Bronchial smooth muscle cell (primary cell): ENCODE measurements at places on chromosomes 3 and 15. TPM values are rescaled to one million over a fixed set of nuclear protein-coding genes. Genes with fewer than 3 reads are reported as not detected.

ZIC4 gene
- under 0.01 TPM in 1 of 2 replicates, not detected in the other for total RNA-seq

RGMA gene
- 1.1 and 1.9 TPM in 2 replicates for total RNA-seq

TRIM71 gene
- total RNA-seq, result not detected in 2 replicates

DUOXA2 gene
- total RNA-seq, result not detected in 2 replicates

ESYT3 gene
- total RNA-seq, result 0.16 TPM in 1 of 2 replicates, not detected in the other

IGF2BP2 gene
- 16.7 and 18.6 TPM in 2 replicates for total RNA-seq

PTX3 gene
- total RNA-seq, result 89.6 and 107 TPM in 2 replicates

WDR93 gene
- 0.09 and 0.16 TPM in 2 replicates for total RNA-seq

HDC gene
- not detected in 2 replicates for total RNA-seq

TMEM207 gene
- not detected in 2 replicates for total RNA-seq

TMEM42 gene
- 18.1 and 21.3 TPM in 2 replicates for total RNA-seq

ABHD5 gene
- 10.9 and 27.6 TPM in 2 replicates for total RNA-seq

RBM6 gene
- total RNA-seq, result 32.7 and 43.5 TPM in 2 replicates

SH2D7 gene
- total RNA-seq, result not detected in 2 replicates

CD47 gene
- total RNA-seq, result 75.8 and 86.5 TPM in 2 replicates

CAMP gene
- 0.26 TPM in 1 of 2 replicates, not detected in the other for total RNA-seq

C2CD4A gene
- total RNA-seq, result not detected in 2 replicates

NLGN1 gene
- total RNA-seq, result 1.9 and 2.9 TPM in 2 replicates

GUCA1C gene
- total RNA-seq, result not detected in 2 replicates

CASR gene
- not detected in 2 replicates for total RNA-seq

RTP4 gene
- total RNA-seq, result 3.0 and 4.1 TPM in 2 replicates

SACM1L gene
- 27.1 and 32.4 TPM in 2 replicates for total RNA-seq

FBXO40 gene
- not detected in 2 replicates for total RNA-seq
